HuH-7.5 (cell line): ENCODE measurements at places on chromosomes 12 and 14.
A peak's percentile ranks its signal among the peaks of the same experiment; 100 is the strongest.

DNA sequence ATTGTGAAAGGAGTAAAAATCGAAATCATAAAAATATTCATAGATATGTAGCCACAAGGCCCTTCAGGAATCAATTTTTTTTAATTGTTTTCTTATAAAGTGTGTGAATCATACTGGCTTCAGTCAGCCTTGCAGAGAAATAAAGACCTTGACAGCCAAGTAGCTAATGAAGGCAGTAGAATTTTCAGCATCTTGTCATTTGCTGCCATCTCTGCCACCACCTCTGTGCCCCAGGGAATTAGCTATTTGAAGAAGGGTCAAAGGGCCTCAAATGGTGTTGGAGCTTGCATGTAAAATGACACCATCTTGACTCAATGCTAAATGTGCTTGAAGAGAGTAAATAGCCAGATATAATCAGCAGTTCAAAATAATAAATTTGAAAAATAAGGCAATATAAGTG lies 359.4 kb upstream of the DCN start:
- DNase-seq: no peak

DNA sequence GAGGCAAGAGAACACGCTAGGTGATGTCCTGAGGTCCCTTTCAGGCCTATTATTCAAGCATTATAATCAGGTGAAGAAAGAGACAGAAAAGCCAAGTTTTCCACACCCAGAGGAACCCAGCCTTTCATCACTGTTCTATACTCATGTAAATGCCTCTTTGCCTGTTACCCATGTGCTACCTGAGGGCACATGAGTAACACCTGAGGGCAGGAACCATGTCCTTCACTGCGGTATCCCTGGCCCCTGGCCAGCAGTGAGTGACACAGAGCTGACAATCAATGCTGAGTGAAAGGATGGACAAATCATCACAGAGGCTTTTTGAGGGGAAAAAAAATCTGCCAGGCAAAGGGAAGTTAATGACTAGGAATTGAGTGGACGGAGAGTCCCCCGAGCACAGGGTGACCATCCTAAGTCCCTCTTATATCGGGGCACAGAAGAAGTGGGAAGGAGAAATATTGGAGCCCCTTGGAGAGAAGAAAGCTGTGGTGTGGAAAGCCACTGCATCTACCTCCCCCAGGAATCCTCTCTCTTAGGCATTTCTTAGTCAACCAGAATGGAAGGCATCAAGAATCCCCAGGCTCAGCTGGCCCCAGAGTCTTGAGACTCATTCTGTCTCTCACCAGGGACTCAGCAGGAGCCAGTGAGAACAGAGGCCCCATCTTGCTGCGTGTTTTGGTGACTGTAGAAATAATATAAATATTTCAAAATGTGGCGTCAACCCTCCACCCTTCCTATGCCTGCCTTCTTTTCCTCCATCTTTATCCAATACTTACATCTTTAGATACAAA lies 212.9 kb downstream of the DPF3 start:
- no peak for DNase-seq

DNA sequence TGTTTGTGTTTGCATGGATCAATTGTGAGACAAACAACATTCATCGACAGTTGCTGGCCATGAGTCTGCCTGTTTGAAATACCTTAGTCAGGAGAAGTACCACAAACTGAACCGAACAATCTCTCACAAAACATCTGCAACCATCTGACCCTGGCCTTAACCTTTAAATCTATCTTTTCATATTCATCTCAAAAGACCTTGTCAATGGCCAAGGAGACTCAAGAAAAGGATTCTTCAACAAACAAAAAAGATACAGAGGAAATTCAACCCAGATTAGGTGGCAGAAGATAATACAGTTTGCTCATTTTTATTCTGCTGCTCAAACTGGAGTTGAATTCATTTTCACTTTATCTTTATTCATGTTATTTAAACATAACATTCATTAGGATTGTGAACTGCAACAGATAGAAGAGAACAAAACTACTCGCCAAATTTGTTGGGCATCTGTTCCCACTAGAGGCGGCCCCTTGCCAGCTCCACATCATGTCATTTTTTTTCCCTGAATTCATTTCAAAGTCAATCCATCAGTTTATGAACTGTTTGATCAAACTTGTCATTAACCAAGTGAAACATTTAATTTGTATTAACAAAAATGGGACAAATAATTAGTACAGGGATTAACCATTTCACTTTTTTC lies 152.3 kb upstream of the OTX2 start:
- no peak for DNase-seq

GRCh38 chr12:85693093-85693665 lies 143.0 kb downstream of the RASSF9 start:
- no peak for DNase-seq

- DNase-seq: no peak
Observed at GRCh38 chr12:25970082-25970481, 11.6 kb downstream of the RASSF8 start.

DNA sequence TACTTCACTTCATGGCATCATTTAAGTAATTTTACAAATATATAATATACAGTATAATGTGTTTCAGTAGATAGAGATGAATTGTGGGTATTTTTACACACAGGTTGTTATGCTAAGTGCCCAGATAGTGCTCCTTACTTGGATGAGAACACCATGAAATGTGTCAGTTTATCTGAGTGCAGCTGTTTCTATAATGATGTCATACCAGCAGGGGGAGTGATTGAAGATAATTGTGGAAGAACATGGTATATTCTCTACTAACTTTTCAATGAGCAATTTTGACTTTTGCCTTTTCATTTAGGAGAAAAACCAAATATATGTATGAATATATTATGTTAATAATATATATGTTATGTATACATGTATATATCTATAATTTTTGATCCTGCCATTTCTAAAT lies 221.6 kb downstream of the LRRK2 start:
- no peak for DNase-seq

GRCh38 chr12:75939016-75939642 lies 92.4 kb downstream of the PHLDA1 start:
- DNase-seq: no peak

GRCh38 chr12:27589419-27589818 lies 65.4 kb downstream of the PPFIBP1 start:
- no peak for DNase-seq

DNA sequence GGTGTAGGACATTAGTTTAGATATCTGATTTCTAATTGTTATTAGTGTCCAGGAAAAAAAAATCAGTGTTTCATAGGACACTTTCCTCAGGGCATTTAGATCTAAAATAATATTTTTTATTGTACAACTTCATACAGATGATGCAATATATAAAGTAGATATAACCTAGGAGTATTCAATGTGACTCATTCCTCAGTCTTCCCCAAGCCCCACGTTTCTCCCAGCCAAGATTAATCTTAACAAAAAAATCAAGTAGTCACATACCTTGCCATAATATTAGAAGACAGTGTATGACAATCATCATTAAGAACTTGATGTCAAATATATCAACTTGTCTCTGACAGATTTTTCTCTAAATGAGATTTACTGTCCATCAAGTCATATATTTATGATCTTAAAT lies 37.1 kb downstream of the PPFIA2 start:
- no peak for DNase-seq

DNA sequence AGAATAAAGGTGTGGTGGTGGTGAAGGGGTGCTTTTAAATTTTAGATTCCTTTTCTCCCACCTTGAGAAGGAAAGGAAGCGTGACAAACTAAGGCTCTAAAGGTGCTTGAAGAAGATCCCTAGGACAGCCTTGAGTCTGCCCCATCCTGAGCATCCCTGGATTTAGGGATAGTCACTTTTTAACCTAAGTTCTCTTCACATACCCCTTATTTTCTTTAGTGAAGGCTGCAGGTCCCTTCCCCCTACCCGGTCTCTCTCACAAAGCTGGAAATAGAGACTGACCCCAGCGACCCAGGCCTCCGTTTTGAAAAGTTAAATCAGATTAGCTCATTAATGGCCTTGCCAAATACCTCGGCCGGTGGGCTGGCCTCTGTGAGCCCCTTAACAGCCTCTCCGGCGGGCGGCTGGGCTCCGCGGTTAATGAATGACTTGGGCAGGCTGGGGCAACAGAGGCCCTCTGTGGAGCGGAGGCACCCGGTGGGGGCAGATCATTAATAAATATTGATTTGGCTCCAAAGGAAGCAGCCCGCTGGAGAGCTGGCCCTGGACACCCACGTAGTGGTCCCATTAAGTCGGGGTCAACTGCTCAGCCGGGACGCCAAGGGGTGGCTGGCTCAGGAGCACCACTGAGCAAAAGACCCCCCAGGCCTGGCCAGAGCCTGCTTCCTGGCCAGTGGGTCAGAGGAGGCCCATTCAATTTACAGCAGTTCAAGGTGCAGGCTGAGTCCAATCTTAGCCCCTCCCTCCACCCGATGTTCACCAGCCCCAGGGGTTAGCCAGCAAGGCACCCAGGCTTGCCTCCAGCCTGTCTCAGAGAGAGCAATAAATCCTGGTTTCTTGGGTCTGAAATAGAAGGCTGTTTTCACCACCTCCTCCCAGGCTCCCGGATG lies 31.8 kb downstream of the PAH start:
- DNase-seq: peak; percentile 68

- DNase-seq: no peak
Observed at GRCh38 chr14:71143381-71144290, 236.4 kb downstream of the PCNX1 start.

DNA sequence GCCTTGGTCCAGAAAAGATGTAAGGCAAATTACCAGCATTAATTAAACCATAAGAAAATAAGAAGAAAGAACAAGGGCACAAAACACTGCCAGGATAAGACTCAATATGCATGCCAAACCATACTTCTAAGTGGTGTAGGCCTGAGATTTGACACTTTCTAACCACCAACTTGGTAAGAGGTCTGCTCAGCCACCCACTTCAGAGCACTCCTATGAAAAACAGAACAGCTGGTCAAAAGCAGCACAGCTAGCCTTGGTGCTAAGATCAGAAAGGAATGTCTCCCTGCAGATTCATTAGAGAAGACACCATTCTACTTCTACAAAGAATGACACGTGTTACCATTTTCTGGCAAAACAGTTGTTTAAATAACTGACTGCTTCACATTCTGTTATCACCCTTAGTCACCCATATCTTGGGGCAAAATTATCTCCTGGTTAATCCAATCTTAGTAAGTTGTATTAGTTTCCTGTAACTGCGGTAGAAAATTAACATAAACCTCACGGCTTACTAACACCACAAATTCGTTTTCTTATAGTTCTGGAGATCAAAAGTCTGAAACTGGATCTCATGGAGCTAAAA lies 13.2 kb downstream of the RPS6KA5 start:
- DNase-seq: no peak

- DNase-seq: no peak
Observed at GRCh38 chr14:74248017-74248416, 8.8 kb downstream of the VSX2 start.

DNA sequence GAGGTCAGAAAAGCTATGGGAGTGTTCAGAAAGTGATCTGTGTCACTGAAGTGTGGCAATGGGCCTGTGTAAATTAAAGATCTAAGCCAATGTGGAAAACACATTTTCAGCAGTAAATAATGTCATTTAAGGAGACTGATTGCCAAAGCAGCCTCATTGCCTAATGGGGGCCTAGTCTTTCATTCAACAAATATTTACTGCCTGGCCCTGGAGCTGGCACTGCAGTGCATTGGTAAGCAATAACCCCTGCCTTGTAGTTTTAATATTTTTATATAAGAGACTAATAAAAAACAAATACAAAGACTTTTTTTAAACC lies 326.6 kb downstream of the BTG1 start:
- no peak for DNase-seq

DNA sequence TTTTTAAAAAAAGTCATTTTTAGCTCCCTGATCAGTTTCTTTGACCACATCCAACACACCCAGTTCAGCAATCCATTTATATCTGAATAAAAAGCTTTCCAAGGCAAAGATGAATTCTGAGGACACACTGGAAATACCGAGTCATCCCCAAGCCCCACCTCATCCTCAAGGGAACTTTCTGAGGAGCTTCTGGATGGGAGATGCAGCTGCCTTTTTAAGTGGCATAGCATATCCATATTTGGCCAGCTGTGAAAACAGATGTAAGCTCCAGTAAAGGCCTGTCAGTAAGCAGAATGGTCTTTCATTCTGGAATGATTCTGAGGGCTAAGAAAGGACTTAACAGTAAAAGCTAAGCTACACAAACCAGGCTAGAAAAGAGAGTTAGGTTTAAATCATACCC lies 18.4 kb downstream of the ZFYVE1 start:
- DNase-seq: no peak

DNA sequence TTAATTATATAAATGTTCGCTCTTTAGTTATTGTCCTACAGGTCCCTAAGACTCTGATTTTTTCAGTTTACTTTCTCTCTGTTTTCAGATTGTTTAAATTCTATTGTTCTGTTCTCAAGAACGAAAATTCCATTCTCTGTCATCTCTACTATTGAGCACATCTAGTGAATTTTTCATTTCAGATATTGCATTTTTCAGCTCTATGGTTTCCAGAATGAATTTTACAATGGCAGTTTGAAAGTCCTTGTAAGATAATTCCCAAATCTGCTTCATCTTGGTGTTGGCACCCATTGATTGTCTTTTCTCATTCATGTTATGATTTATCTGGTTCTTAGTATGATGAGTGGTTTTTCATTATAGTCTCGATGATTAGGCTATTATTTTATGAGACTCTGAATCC lies 519.6 kb upstream of the LRFN5 start:
- DNase-seq: no peak

DNA sequence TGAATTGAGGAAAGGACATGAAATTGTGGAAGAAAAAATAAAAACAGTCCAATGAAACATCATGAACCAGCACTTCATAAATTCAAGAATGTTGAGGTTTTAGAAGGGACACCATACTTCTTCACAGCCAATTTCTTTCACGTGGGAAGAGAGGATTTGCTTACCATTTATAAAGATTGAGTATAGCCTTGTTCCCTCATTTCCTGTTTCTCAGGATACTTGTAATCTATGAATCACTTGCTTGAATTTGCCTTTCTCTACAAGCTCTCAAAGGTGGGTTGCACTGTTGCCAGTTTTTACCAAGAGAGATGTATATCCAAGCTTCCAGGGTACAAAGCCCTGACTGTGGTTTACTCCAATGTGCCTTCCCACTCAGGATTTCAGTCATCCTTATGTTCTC lies 116.1 kb downstream of the DUSP6 start:
- DNase-seq: no peak

DNA sequence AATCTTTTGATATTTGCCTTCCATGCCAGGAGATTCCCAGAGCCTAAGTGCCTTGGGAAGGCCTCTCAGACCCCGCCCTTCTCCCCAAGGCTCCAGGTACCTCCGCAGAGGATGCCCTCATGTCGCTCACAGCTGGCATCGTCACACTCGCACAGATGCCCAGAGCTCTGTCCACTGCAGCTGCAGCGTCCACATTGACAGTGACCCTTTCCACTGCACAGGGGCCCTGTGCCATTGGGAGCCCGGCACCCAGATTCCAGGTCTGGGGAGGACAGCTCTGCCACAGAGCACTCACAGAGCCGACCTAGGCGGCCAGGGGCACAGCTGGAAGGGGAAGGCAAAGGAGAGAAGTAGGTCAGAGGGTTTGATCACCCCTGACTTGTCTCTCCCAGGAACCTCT lies 12.3 kb upstream of the CSAD start:
- no peak for DNase-seq

GRCh38 chr14:86672080-86672479 lies 1142.1 kb downstream of the FLRT2 start:
- no peak for DNase-seq

DNA sequence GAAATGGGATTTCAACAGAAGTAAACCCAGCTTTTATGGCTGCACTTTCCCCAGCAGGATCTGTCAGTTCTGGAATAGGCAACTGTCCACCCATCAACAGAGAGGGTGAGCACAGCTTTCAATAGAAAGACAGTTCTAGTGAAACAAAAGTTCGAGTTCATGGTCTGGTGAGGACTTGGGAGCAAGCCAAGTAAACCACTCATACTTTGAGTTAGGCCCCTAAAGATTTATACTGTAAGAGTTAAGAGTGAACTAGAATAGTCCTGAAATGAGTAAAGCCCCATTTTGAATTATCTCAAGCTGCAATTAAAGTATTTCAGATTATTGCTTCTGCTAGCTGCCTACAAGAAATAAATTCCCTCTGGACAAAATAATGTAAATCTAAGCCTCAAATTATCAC lies 82.6 kb downstream of the METTL25 start:
- no peak for DNase-seq
